Activated CD4-positive, alpha-beta T cell treated with anti-CD3 and anti-CD28 coated beads for 36 hours (primary cell): ENCODE measurements at places on chromosomes 6 and 20.

DNA sequence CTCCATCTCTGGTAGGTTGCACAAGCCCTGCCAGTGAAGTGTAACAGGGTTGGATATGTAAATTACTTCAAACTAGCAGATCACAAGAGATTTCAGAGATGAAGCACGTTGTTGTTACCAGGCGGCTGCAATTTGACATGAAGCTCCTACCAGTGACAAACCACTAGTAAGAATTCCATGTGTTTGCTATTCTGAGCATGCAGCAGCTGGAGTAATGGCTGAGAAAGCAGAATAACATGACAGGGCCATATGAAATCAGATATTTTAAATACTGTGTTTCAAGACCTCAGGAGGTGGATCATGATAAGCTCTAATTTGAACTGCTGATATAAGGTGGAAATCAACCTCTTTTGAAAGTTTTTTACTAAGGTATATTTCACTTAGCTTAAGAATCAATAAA, 11.4 kb downstream of the RIN2 start:
- DNase-seq, result no peak

DNA sequence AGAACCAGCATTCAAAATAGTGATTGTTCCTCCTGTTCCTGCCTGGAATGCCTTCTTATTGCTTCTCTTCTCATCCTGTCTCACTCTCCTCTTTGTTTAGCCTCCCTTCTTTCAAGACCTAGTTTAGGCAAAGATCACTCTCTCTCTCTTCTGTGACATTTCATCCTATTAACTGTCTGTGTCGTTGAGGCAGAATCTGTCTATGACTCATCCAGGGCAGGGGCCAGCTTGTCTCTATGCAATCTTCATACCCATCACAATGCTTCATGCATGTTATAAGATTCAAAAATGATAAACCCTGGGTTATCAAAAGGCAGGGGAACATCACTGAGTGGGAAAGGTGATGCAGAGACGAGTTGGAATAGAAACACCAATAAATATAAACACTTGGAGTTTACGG, 32.2 kb upstream of the FOXA2 start:
- DNase-seq, result no peak

DNA sequence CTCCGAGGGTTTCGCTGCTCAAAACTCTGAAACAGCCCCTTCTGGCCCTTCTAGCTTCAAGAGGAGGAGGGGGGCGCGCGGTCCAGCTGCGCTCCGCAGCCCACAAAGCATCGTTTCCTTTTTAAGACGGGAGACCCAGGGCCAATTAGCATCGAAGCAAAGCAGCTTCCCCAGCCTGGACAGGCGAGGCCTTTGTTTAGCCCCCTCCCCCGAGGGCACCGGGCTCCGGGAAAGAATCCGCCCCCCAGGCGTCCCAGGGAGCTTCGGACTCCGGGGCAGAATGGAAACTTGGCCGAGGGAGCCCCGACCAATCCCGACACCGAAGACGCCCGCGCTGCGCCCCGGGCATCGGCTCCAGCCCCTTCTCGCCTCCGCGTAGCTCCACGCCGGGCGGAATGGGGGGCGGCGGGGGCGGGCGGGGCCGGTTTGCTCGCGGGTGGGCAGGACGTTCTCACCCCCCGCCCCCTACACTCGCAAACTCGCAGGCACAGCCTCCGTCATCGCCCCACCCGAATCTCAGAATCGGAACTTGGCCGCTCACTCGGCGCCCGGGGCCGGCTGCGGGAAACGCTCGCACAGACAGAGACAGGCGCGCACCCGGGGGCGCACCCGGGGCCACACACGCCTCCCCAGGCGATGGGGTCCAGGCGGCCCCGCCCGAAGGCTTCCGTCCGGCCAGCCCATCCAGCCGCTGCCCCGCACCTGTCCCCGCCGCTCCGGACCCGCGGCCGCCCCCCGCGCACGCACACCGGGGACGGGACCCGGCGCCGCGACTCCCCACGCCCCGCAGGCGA, 628 bp downstream of the NKAIN4 start:
- DNase-seq, result no peak

- no peak for DNase-seq
These were observed 107.7 kb downstream of the CD109 start for GRCh38 chr6:73803562-73804241.

GRCh38 chr6:19204445-19204844, 632.7 kb upstream of the ID4 start:
- DNase-seq, result no peak

DNA sequence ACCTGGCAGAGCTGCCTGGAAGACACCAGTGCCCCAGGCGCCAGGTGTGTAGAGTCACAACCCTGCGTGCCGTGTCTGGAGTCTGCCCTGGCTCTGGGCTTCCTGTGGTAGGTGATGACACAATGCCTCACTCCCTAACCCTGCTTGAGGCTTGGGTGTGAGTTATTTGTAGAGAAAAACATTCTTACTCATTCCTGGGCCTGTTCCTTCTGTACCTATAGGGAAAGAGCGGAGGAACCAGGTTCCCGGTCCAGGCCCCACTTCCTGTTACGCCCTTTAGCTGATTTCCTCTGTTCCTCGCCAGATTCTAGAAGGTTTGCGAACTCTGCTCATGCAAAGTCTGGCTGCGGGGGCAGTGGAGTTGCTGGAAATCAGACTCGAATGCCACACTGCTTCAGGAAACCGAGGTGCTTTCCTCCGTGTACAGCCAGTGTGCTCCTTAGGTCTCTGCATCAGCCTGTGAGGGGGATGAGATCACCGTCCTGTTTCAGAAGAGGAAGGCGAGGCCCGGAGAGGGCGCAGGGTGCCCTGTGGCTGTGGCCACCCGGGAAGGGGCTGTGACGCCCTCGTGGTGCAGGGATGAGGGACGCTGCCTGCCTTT, 67.1 kb upstream of the DUSP22 start:
- peak; percentile 89 for DNase-seq

DNA sequence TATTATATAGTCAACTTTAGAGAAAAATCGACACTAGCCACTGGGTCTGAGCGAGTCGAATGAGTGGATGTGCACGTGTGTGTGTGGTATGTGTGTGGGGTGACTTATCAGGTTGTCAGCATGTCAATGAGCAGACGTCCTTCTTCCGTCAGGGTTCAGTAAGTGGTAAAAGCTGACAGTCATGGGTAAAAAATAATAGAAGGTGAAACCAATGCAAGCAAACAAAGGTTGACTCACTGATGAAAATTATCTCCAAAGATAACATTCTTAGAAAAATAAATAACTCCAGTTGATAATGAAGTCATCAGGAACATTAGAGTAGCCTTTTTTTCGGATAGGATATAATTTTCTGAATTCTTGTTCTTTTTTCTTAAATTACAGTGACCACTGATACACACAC, 243.8 kb upstream of the FOXQ1 start:
- DNase-seq, result no peak

DNA sequence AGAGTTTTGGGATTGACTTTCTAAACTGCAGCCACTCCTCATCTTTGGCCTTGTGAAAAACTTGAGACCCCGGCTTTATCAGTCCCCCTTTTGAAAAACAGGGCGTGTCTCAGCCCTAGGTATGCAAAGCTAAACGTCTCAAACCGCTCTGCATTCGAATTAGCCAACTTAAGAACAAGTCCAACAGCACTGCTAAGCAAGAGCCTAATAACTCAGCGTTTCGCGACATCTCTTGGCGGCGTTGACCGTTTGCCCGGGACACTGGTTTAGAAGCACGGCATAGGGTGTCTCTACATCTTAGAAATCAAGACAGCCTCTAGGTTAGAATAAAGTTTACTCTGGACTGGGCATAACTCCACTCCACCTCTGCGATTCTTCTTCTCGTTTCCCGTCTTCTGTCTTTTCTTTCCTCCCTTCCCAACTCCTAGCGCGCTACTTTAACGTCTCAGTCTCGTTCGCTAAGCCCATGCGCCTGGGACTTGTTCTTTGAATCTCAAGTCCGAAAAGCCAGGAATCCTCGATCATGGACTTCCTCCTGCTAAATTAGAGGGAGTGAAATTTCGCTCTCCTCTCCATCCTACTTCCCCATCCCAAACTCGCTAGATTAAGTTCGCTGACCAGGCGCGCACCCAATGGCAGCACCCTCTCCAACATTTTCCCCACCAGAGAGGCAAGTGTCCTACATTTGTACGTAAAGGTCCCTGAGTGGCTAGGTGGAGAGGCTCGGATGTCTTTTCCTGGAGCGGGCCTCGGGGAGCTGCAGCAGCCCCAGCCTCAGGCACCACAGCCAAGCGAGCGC, 10.5 kb upstream of the TFAP2A start:
- no peak for DNase-seq

GRCh38 chr6:75250552-75250951, 7.0 kb upstream of the COX7A2 start:
- DNase-seq, result no peak

GRCh38 chr20:34337982-34338726, 24.9 kb upstream of the ITCH start:
- no peak for DNase-seq

GRCh38 chr20:46979603-46980241, 85.1 kb downstream of the EYA2 start:
- DNase-seq, result no peak

- DNase-seq, result no peak
These were observed 3.2 kb downstream of the CDH26 start for GRCh38 chr20:59961423-59961822.

- no peak for DNase-seq
These were observed 4.2 kb upstream of the ZDHHC14 start for GRCh38 chr6:157376706-157377230.
